H54 (cell line): ENCODE measurements at places on chromosomes 16 and 17.

- DNase-seq: no peak
Observed at GRCh38 chr17:44830359-44831288, 537 bp upstream of the GJC1 start.

DNA sequence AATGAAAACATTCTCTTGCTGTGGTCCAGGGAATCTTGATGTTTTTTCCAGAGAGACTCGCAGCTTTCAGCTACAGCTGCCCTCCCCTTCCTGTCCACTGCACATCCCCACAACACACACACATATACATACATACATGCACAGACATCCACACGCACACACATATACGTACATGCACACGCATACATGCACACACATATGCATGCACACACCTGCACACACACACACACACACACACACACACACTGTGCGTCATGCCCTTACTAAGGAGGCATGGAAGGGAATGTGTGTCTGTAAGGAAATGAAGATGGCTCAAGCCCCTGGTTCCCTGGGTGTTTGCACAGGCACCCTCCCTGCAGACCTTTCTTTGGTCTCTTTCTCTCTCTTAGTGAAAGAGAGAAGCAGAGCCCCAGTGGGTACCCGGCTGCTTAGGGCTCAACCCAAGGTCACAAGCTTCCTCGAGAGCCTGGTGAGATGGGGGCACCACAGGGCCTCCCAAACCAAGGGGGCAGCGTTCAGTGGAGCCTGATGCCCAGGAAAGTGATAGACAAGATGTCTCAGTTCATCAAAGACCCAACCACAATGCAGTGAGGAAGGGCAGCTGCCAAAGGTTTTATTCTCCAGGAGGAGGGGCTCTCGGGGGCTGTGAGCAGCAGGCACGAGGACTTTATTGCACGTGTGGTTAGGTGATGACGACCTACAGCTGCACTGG is 33.3 kb downstream of the TNFRSF13B start:
- DNase-seq: no peak

DNA sequence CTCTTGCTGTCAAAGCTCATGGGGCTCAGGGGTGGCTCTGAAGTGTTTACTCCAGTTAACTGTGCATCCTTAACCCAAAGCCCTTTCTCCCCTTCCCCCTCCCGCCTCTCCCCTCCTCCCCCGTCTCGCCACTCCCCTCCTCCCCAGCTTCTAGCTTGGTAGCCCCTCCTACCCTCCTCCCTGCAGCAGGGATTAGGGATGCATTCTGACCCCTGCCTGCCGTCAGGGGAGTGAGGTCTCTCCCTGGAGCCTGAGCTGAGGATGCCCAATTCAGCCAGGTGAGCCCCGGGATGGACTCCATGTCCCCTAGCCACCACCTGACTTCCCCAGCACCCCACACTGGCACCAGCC is 1.6 kb downstream of the HS3ST6 start:
- DNase-seq: no peak

GRCh38 chr17:67582673-67583081 is 135.1 kb upstream of the NOL11 start:
- DNase-seq: no peak

GRCh38 chr17:34663714-34664113 is 84.3 kb downstream of the TMEM132E start:
- no peak for DNase-seq

DNA sequence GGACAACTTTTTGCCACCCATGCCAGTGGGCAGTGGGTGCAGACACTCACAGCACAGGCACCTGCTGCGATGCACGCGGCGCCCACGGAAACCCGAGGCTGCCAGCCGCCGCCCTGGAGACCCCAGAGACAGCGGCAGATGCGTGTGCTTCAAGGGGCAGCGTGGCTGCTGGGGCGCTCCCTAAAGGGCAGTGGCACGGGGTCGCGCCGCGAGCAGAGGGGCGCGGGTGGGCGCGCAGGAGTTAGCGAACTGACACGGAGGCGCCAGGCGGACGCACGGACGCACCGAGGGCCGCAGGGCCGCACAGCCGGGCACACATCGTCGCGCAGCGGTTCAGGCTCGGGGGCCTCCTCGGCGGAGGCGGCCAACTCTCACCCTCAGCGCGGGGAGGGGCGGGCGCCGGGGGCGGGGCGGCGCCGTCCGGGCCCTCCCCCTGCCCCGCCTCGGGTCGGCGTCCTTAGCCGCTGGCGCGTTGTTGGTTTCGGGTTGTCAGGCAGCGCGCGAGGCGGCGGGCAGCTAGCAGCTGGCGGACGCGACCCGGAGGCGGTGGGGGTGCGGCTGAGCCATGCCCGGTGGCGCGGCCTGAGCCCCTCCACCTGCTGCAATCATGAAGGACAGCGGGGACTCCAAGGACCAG is at the start of gene KIF19:
KIF19 (plus strand) TSS at position 484 of the 637 bp plus-strand sequence; CDS start at position 608, 124 bp downstream.
- DNase-seq: no peak

DNA sequence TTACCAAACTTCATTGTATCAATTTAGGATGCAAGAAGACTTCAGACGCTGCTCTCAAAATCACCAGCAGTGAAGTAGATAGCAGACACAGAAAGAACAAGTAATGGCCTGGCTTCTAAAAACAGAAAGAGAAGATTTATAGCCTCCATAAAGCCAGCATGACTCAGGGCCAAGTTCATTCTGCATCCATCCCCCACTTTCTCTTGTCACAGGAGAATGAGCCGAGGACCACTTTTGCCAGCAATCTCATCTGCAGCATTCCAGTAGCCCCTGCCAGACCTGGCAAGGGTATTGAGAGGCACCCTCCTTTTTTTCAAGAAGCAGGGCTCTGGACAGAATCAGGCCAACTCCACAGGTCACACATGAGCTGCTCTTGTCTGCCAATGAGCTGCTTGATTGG is 355.4 kb upstream of the SOX9 start:
- DNase-seq: no peak

GRCh38 chr16:30139583-30140481 is 16.8 kb upstream of the MAPK3 start:
- DNase-seq: no peak
